Activated CD4-positive, alpha-beta T cell treated with anti-CD3 and anti-CD28 coated beads, Interleukin-2, amount 50 U/mL, for 48 hours (primary cell): ENCODE measurements at places on chromosomes 2 and 18.

GRCh38 chr18:58005011-58005410 lies 39.0 kb upstream of the NEDD4L start:
- no peak for DNase-seq

GRCh38 chr2:100188326-100188725 lies 45.9 kb upstream of the AFF3 start:
- no peak for DNase-seq

DNA sequence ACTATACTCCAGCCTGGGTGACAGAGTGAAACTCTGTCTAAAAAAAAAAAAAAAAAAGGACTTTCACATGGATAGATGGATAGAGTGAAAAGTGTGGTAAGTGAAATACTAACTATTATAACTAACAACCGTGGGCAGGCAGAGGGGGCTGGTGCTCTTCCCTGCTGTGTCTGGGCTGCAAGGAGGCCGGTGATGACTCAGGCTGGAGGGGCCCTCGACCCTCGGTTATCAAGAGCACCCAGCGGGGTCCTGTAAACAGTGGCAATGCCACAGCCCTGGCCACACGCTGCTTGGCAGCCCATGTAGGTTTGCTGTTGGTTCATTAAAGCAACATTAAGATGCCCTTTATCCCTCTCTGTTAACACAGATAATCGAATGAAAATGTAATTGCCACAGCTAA lies 184.8 kb upstream of the RAB12 start:
- DNase-seq: no peak

- no peak for DNase-seq
These were observed 950.3 kb downstream of the SOCS6 start for GRCh38 chr18:71238974-71239624.

GRCh38 chr18:25805323-25805722 lies 285.1 kb downstream of the SS18 start:
- no peak for DNase-seq

- no peak for DNase-seq
These were observed 520.5 kb upstream of the ZEB2 start for GRCh38 chr2:145040433-145040832.

DNA sequence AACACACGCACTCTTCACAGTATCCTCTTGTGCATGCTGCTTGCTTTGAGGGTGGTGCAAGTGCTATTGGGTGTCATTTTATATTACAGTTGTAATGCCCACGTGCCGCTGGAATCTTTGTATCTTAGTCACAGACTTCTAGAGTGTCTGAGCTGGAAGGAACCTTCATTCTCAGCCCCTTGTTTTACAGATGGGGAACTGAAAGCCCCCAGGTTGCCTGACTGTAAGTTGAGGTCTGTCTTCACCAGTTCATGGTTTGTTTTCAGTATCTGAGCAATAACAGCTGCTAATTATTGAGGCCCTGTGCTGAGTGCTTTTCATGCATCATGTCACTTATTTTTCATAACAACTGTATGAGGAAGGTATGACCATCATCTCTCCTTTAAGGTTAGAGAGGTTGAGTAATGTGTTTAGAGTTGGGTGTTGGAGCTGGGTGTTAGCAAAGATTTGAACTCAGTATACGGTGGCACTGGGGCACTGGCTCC lies 77.0 kb downstream of the PRKCE start:
- no peak for DNase-seq

- DNase-seq: no peak
These were observed 218.4 kb upstream of the REV1 start for GRCh38 chr2:99708231-99708630.

DNA sequence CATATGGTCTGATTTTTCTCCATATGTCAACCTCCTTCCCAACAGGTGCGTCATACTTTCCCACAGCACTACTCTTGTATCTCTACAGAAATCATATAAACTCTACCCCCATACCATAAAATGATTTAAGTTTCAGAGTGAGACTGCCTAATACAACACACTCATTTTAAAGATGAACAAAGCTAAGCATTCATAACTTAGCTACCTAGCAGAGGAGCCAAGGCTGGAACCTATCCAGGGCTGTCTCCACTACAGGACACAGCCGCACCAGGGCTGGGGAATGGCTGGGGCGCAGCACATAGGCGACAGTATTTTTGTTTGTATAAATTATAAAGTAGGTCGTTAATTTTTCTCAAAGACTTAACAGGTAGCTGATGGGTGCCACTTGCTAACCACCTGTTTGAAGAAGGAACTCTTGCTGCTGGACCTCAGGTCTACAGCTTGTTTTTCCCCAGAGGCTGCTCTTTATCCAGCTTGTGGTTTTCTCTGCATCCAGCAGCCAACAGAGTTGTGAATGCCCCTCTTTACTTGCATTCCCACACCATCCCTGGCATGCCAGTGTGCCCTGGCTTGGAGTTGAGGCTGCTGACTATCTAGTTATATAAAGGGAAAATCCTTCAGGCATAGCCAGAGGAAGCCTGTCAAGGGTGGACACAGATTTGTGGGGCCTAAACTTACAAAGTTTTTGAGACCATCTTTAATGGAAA lies 62.0 kb downstream of the HNRNPLL start:
- no peak for DNase-seq

- no peak for DNase-seq
These were observed 510.6 kb downstream of the SOX11 start for GRCh38 chr2:6202756-6203155.

- no peak for DNase-seq
These were observed 6.5 kb downstream of the RNF103 start for GRCh38 chr2:86617153-86617552.

DNA sequence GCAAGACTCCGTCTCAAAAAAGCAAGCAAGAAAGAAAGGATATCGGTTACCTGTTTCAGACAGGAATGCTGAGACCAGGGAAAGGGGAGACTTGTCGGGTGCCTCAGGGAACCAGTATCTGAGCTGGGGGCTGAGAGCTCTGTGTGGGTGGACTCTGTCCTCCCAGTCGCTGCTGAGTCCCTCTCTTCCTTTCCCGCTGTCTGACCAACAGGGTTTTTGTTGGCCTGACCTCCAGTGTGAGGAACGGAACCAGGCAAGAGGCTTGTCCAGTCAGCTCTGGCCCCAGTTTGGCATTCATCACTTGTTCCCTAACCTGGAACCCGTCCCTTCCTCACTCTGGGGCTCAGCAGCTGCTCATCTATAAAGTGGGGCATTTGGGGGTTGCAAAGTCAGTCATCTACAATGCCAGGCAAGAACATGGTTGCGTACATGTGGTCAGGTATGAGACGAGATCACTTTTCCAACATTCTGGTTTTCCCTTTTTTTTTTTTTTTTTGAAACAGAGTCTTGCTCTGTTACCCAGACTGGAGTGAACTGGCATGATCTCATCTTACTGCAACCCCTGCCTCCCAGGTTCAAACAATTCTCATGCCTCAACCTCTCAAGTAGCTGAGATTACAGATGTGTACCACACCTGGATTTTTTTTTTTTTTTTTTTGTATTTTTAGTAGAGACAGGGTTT lies 116.4 kb downstream of the PLB1 start:
- no peak for DNase-seq
